ENCODE measurements at places on chromosomes 12 and 14.
A peak's percentile ranks its signal among the peaks of the same experiment; 100 is the strongest.

DNA sequence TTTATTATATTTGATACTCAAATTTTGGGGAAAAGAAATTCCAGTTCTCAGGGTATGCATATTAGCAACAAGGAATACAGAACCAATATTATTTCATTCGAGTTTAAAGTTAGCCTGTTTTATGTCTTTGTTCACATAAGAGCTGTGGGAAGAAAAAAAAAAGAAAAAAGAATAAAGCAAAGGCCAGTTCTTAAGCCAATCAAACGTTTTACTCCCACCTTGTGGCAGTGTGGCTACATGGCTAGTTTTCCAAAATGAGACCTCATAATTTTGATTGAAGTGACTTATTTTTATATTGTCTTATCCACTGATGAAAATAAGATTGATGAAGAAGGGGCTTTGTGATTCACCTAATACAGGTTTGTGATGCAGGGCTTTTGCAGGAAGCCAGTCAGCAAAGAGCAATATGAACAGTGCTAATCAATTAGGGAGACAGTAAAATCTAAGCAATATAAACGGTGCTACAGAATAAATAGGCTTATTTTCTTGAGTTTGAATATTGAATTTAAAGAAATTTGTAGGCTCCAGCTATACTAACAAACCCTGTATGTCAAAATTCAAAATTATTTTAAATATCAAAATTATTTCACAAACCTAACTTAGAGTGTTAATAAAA lies 624.1 kb upstream of the FOXG1 start:
- peak; percentile 81 for DNase-seq

DNA sequence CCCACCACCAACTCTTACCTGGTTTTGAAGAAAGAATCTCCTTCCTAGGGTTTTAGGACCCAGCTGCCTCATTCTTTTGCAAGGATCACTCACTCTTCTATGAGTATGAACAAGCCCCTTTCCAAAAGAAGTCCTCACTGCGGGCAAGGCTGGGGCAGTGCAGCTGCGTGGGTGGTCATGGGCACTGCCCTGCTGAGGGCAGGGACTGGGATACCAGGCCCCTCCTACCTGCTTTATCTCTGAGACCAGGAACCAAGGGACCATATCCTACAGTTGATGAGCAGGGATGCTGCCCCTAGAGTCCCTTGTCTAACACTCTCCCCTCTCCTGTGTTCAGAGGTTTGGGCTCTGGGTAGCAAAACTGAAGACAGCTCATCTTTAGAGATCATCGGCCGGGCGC lies 20.5 kb downstream of the HPD start:
- DNase-seq, result no peak

GRCh38 chr12:28316049-28316448 lies 125.8 kb downstream of the CCDC91 start:
- DNase-seq, result no peak

GRCh38 chr12:15979096-15980092 lies 68.3 kb downstream of the DERA start:
- peak; percentile 5 for DNase-seq

GRCh38 chr14:95815226-95815690 lies 61.4 kb upstream of the TUNAR start:
- no peak for DNase-seq

- DNase-seq, result no peak
Observed at GRCh38 chr12:5013266-5013730, 30.4 kb upstream of the KCNA5 start.

GRCh38 chr14:32627545-32628298 lies 298.6 kb downstream of the AKAP6 start:
- DNase-seq, result no peak

All from NCI-H69 (cell line).